ENCODE measurements at places on chromosomes 12 and 14. TPM values are rescaled to one million over a fixed set of nuclear protein-coding genes. Genes with fewer than 3 reads are reported as not detected.

DNA sequence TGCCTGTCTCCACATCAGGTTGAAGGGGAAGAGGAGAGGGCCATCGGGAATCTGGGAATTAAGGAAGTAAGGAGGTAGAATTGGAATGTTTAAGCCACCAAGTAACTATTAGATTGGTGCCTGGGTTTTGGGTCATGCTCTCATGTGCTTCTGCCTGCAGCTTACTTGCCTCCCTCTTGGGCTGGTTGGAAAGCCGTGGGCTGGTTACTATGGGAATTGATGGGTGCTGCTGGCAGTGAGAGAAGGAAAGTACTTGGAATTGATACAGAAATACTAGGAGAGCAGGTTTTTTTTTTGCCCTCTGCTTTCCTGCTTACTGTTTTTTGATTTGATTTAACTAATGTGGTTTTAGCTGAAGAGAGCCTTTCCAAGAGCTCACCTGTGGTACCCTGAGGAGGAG lies 493.5 kb upstream of the RGS6 start:
- H3K36me3 ChIP-seq: no peaks in the 10 kb centered on the region
- no peak overlapping the region for H3K27ac ChIP-seq
- H3K4me1 ChIP-seq: peaks cover 7% of the 10 kb centered on the region
- H3K27me3 ChIP-seq: no peaks in the 10 kb centered on the region
- DNase-seq: no peak
- H3K4me3 ChIP-seq: no peak overlapping the region

The EVL gene
- 39.9 TPM for total RNA-seq

- H3K4me1 ChIP-seq: peaks cover 13% of the 10 kb centered on the region
- no peak overlapping the region for H3K27ac ChIP-seq
- H3K4me3 ChIP-seq: no peak overlapping the region
- peaks cover 36% of the 10 kb centered on the region for H3K36me3 ChIP-seq
- H3K27me3 ChIP-seq: no peaks in the 10 kb centered on the region
Measured at GRCh38 chr12:122125452-122126341, 47.1 kb downstream of the MLXIP start.

- H3K36me3 ChIP-seq: no peaks in the 10 kb centered on the region
- no peak overlapping the region for H3K27ac ChIP-seq
- H3K4me3 ChIP-seq: no peak overlapping the region
- no peaks in the 10 kb centered on the region for H3K4me1 ChIP-seq
- no peak for DNase-seq
Measured at GRCh38 chr12:79415321-79415720, 275.4 kb downstream of the PAWR start.

The FBXW8 gene
- 6.8 TPM for total RNA-seq

GRCh38 chr14:91835920-91836843 lies 31.2 kb downstream of the TC2N start:
- peak; percentile 81 for DNase-seq
- H3K27ac ChIP-seq: peak overlapping the region; percentile 59
- peaks cover 21% of the 10 kb centered on the region for H3K27me3 ChIP-seq
